ENCODE measurements at places on chromosomes 1 and 21.

- DNase-seq = no peak
Measured at GRCh38 chr1:186681801-186682200, 1.6 kb upstream of the PTGS2 start.

- DNase-seq = peak; percentile 87
Measured at GRCh38 chr1:227396539-227397353, 78.5 kb upstream of the CDC42BPA start.

DNA sequence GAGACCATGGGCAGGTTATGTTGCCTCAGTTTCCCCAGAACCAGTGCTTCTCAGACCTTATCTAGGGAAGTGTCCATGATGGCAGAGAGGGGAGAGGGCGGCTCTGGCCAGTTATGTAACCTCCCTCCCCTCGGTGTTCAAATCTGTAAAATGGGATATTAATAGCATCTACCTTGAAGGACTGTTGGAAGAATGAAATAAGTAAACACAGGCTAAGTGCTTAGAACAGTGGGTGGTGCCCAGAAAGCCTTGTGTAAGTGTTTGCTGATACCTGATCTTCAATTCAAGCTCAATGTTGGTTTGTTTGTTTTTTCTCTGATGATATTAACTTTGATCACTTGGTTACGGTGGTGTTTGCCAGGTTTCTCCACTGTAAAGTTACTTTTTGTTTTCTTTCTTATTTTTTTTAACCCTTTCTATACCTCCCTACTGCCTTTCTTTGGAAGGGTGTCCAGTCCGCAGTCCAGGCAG, 34.9 kb downstream of the EPHA2 start:
- no peak for DNase-seq

GRCh38 chr1:246428542-246429308, 78.4 kb downstream of the SMYD3 start:
- DNase-seq = no peak

- no peak for DNase-seq
Measured at GRCh38 chr1:171841931-171842761, 848 bp downstream of the DNM3 start.

- no peak for DNase-seq
Measured at GRCh38 chr1:26290122-26290881, 10.4 kb downstream of the SH3BGRL3 start.

- DNase-seq = no peak
Measured at GRCh38 chr1:212287261-212287895, 2.2 kb downstream of the PPP2R5A start.

DNA sequence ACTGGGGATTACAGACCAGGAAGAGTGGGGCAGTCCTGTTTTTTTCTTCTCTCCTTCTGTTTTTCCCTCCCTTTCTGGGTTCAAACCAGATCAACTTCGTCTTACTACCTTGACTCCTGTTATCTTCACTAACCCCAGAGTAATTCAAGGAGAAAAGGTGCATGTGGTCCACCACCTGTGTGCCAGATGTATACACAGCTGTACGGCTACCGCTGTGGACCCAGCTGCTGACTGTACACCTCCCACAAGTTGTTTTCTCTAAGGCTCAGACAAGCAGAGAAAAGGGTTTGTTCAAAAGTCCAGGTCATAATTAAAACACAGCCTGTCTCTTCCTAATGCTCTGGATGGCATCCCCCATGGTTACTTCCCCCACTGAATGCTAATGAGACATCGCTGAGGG, 102.1 kb downstream of the LMX1A start:
- DNase-seq = no peak

DNA sequence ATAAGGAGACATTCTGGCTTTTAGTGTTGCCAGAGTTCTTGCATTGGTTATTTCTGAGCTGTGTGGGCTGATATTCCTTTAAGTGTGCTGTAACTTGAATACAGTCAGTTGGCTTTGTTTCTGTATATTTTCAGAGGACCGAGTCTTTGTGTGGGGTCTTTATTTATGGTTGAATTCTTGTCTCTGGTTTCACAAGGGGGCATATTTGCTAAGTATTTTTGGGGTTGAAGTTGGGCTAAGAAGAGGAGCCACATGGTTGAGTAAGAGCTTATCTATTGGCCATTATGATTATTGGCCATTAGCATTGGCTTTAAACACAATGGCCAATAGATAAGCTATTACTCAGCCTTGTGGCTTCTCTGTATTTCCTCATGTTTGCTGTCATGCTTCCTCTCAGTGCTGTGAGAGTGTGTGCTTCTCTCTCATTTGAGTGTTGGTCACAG, 26.3 kb upstream of the PTGFR start:
- DNase-seq = no peak

- no peak for DNase-seq
Measured at GRCh38 chr1:174022976-174023277, 770 bp upstream of the RC3H1 start.

DNA sequence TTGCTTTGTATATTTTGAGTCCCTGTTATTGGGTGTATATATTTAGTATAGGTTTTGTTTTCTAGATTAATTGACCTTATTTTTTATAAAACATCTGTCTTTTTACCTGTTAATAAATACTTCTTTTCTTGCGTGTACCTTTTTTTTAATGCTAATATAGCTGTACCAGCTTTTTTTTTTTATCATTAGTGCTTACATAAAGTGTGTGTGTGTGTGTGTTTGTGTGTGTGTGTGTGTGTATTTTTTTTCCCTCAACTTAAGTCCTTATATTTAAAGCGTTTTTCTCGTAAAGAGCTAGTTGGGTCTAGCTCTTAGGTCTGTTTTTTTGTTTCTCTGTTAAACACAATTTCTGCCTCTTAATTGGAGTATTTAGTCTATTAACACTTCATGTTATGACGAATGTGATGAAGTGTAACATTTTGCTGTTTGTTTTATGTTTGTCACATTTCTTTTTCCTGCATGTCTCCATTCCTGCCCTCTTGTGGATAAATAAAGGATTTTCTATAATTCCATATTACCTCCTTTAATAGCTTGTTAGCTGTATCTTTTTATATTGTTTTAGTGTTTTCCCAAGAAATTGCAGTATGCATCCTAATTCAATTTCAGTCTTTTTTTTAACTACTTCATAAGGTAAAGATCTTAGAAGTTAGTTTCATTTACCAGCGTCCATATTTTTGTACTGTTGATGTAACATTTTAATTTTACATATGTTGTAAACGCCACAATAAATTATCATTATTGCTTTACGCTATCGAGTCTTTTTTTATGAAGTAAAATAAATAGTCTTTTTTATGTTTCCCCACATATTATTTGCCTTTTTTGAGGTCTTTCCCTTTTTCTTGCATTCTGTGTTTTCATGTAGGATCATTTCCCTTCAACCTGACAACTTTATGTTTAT, 4.3 kb downstream of the PRMT2 start:
- DNase-seq = peak; percentile 9

Data from LoVo (cell line).